ENCODE measurements at places on chromosomes 2 and 18.

DNA sequence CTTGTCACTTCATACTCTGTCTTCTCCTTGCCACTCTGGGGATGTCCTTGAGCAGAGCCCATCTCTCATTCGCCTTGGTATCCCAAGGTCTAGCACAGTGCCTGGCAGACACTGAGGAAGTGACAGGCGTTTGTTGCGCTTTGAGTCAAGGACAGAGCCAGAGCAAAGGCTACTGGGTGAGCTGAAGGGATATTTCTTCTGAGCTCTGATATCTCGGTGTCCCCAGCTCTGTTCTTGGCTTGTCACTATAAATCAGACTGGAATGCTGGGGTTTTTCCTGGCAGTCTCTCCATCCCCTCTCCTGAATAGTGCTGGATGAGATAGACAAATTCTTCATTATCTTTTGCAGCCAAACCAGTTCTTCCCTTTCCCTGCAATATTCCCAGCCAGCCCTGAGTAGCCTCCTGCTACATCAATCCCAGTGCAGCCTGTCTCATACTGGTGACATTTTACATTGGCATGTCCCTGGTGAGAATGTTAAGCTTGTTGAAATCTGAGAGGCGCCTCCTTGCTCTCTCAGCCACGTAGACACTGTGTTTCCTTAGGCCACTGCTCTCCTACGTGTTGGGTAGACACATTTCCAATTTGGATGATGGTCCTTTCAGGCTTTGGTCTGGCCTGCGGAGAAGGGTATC is 61.7 kb downstream of the CTIF start:
- DNase-seq = no peak

DNA sequence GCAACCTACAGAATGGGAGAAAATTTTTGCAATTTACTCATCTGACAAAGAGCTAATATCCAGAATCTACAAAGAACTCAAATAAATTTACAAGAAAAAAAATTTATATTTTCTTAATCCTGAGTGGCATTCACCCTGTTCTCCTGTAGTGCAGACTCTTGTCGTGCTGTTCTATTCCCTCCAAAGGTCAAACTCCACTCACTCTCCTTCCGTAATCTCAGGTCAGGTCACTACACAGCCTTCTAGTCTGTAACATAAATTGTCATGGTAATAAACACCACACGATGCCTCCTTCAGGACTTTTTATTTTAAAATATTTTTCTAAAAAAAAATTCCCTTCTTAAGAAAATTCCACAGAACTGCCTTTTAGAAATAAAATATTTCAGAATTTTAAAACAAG is 417.9 kb upstream of the GCFC2 start:
- no peak for DNase-seq

DNA sequence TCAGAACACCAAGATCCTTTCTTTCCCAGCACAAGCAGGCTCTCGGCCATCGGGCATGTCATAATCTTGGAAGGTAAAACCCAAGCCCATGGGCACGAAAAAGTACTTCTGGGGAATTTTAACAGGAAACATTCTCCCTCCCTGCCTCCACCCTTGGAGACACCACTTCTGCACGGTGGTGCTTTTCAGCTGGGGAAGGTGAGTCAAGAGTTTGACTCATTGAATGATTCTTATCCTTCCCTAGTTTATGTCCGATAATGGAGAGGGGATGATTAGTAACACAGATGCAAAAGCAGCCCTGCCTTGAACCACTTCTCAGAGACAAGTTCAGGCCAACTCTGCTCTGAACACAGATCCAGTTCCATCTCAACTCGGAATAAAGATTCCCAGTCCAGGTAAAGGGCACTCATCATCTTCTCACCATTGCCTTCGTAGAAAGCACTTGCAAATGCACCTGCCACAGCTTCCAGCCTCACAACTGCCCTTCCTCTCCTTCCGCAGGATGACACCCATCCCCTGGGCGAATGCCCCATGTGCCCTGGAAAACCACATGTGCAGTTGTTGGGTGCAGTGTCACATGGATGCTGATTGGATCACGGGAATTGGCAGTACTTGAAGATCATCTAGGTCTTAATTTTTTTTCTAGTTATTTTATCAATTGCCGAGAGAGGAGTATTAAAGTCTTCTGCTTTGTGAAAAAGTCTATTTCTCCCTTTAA is 136.2 kb downstream of the PXDN start:
- no peak for DNase-seq

DNA sequence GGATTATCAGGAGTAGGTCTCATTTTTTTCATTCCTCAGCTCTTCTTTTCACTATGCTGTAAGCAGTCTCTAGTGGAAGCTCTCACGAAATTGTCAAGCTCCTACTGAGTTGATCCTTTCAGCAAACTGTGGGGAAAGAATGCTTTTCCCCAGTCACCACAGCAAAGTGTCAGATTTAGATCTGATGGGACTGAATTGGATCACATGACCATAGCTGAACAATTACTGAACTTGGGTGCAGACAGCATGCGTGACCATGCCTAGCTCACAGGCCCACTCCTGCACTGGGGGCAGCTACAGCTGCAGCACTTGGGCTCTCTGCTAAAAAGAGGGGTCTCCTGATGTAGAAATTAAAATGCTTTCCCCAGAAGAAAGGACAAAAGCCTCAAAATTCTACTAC is 3.1 kb downstream of the ARHGAP15 start:
- DNase-seq = no peak

DNA sequence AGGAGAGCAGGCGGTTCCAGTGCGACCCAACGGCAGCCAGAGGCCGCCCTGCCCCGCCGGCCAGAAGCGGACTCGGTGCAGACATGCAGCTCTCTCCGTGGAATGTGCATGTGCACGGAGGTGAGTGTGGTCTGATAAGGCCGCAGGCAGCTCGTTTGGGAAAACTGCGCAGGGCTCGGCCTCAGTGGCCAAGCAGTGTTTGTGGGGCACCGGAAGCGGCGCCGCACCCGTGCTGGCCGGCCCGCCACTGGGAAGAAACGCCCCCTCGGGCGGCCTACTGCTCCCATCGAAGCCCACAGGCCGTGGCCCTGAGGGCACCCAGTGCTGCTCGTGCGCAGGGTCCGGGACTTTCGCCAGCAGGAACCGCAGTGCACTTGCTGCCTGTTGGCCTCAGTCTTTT is 25.2 kb downstream of the PRELID3A start:
- DNase-seq = no peak

DNA sequence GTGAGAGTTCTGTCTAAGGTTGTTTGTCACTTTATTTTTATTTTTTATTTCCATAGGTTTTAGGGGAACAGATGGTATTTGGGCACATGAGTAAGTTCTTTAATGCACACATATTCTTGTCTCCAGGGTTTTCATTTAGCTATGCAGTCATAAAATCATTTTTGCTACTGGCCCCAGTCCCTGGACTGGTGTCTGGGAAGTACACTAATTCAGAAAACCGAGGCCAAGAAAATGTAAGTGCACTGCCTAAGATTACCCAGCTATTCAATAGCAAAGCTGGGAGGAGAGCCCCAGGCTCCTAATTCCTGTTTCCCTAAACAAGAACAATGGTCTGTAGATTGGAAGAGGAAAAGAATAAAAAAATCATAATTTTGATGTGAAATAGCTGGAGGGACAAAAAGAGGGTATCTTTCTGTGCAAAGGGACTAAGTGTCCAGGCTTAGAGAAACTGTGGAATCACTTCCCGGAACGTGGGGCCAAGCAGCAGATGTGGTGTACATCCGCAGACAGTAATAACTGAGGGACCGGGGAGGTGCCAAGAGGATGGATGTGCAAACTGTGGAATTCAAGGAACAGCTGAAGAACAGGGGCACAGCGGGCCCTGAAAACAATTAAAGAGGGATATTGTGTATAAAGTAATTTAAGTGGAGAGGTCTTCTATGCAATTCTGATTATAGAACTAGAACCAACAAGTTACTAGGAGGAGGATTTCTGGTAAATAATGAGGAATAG is 236.3 kb downstream of the ACKR3 start:
- DNase-seq = no peak

- no peak for DNase-seq
Measured at GRCh38 chr2:120246546-120247300, 5.9 kb upstream of the RALB start.

- DNase-seq = no peak
Measured at GRCh38 chr2:146228466-146229058, 1616.3 kb upstream of the ACVR2A start.

GRCh38 chr2:43047187-43047780 is 179.1 kb downstream of the ZFP36L2 start:
- no peak for DNase-seq

DNA sequence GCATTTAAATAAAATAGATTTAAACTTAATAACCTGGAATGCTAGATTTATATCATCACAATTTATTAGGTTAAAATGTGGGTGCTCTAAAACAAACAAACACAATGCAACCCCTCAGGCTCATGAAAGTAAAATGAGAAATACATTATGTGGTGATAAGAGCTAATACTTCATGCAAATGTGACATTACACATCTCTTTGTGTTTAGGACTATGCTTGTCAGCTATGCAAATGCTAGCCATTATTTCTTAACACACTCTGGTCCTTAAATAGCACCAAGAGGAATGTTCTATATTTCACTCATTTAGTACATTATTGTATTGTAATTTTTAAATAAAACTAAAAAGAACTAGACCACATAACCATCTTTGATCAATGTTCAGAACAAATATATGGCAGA is 627.6 kb downstream of the DPP10 start:
- no peak for DNase-seq

DNA sequence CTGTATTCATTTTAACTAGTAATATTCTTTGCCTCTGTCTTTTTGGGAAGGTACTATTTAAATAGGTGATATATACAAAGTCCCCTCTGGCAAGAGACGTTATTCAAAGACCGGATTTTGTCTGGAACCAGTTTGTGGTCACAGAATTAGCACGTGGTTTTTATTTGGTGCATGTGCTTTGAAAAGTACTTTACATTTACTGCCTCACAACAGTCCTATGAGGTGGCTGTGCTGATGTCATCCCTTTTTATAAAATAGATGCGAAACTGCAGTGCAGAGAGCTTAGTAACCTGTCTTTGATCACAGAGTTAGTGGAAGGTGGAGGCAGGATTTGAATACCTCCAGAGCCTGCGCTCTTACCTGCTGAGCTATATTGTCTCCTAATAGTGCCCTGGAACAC is 4.0 kb downstream of the LPIN1 start:
- DNase-seq = no peak

DNA sequence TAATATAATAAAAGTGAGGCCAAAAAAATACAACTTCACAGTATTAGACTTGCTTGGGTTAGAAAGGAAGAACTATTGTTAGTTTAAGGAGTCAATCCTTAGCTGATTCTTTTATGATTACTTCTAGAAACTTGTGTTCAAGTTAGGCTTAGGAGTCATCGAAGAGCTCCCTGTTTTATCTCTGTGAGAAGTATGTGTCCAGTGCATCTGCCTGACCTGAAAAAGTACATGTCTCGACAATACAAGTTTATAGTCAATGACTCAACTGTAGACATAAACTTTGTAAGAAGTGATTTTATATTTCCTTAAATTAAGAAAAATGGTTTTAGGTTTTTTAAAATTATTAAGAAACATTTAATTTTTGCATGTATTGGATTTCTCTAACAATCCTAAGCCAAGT is 571.2 kb downstream of the ZEB2 start:
- no peak for DNase-seq

- no peak for DNase-seq
Measured at GRCh38 chr2:239930378-239930777, 94.8 kb downstream of the NDUFA10 start.

- no peak for DNase-seq
Measured at GRCh38 chr2:191020742-191021381, 6.9 kb upstream of the STAT1 start.

- DNase-seq = no peak
Measured at GRCh38 chr18:7146067-7146466, 28.5 kb upstream of the LAMA1 start.

DNA sequence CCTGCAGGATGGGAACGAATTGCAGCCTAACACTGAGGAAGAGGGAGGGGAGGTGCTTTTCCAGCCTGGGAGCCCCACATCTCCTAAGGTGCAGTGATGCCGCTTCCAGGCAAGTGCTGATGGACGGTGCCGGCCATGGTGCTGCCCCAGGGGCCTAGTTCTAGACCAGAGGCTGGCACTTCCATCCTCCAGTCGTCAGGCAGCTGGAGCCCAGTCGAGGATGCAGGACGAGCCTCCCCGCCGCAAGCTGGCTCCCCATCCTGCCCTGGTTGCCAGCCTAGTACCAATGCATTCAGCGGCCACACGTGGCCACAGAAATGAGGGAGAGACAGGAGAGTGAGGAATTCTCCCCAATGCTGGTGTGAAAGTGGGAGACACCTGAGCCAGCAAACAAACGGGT is 413.5 kb downstream of the ZNF516 start:
- no peak for DNase-seq

GRCh38 chr2:46094689-46095088 is 202.5 kb upstream of the EPAS1 start:
- DNase-seq = no peak

DNA sequence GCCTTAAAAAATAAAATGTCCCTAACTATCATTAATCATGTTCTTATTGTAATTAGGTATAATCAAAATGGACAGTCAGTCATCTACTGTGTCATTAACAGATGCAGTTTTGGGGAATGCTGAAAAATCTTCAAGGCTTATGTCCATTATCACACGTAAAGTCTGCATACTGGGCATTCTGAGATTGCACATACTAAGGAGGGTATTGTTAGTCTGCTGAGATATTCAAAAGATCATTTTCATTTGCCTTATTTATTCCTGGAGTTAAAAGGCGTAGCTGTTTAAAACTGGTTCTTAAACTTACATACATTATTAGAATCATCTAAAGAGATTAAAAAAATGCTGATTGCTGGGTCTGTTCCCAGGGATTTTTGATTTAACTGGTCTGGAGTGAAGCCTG is 27.4 kb downstream of the KCNE4 start:
- DNase-seq = no peak

DNA sequence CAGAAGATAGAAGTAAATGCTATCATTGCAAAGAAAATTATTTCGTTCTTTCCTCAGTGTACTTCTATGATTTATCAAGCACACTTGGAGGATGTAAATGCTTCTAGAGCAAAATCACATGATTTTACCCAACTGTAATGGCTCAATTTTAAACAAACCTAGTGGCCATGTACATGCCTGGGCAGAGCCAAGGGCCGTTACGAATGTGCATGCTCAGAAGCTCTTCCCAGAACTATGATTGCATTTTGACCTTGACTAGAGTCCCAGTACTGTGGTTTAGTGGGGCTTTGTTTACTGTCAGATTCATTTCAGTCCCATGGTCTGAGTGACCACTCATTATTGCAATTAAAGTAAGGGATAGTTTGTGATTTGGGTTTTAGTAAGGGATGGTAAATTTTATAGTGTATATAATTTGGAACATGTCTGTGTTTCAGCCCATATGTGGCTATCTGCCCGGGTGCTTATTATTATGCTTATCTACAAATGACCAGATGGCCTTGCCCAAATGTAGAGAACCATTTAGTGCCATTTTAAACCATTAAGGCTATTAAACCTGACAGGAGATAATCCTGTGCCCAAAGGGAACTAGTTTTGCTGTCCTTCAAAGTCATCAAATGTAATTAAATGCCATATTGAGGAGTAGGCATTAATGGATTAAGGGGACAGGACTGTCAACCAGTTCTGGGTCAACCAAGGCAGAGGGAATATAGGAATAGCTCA is 239.1 kb downstream of the ICOS start:
- no peak for DNase-seq

All from caudate nucleus (tissue), 63 donors.